ENCODE measurements at places on chromosomes 7 and 10.

- no peak for DNase-seq
Measured at GRCh38 chr7:151308256-151308655, 33.4 kb upstream of the NUB1 start.

DNA sequence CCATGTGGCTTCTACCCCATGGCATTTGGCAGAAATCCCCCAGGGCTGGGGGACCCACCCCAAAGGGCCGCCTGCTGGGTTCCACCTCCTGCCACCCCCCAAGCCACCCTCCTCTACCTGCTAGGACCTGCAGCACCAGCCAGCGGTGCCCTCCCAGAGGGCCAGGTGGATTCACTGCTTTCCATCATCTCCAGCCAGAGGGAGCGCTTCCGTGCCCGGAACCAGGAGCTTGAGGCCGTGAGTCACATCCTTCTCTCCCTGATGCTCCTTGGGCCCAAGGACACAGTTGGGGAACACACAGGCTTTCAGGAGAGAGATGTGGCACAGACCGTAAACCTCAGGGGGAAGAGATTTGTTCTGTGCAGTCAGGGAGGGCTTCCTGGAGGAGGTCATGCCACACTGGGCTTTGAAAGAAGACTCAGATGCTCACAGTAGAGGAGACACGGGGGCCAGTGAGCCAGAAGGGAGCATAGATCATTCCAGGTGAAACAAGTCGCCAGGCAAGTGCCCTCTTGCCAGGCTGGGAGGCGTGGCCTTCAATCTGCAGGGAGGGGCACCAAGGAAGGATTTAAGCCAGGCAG, 11.5 kb upstream of the SH2B2 start:
- no peak for DNase-seq

DNA sequence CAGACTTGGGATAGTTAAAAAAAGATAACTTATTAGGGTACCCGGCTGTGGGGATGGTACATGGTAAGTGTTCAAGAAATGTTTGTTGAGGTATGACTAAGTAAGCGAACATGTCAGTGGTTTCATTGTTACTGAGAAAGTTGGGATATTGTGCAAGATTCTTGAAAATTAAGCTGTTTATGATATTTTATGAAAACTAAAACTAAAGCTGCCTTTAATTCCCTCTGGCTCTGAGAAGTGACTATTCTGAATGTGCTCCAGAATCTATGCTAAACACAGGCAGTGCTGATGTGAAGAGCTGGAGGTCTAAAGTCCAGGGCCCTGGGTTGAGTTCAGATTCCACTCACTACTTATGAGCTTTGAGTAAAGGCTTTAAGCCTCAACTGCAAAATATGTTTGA, 72.9 kb downstream of the AOAH start:
- no peak for DNase-seq

GRCh38 chr10:488081-488932, 201.2 kb downstream of the DIP2C start:
- DNase-seq, result no peak

DNA sequence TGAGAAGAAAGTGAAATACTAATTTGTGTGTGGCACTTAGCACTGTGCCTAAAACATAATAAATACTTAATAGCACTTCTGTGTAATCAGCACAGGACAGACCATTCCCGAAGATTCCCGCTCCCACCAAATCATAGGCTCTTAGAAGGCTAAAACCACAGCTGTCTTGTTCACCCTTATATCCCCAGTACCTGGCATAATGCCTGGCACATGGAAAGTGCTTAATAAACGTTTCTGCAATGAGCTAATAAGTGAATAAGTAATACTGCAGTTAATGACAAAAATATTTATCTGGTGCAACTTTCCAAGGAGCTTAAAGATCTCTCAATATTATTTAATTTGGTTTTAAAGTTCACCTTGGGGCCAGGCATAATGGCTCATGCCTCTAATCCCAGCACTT, 43.2 kb downstream of the MTURN start:
- DNase-seq, result no peak

DNA sequence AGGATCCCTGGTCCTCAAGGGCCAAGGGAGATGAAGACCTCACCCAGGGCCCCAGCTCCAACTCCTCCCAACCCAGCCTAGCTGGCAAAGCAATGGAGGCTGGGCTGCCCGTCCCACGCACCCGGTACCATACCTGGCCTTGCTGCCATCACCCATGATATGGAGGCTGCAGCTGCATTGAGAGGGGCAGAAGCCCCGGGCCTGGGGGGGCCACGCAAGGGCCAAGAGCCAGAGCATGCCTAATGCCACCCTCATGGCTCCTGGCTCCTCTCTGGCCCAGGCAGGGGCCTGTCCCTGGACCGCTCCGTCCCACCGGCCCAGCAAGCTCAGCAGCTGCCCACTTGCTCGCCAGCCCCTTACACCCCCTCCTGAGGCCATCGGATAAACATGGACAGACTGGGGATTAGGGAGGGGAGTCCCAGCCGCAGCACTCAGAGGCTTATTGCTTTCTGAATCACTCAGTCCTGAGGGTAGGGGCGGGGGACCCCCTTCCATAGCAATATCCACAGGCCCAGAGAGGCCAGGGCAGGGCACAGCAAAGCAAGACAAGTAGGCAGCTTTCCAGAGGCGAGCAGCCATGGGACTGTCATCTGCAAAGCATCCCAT, at the start of gene LRIT1:
Gene LRIT1, minus strand, starts transcription at position 362 of the 606 bp plus-strand sequence. Its CDS starts 107 bp downstream, at position 255.
- no peak for DNase-seq

DNA sequence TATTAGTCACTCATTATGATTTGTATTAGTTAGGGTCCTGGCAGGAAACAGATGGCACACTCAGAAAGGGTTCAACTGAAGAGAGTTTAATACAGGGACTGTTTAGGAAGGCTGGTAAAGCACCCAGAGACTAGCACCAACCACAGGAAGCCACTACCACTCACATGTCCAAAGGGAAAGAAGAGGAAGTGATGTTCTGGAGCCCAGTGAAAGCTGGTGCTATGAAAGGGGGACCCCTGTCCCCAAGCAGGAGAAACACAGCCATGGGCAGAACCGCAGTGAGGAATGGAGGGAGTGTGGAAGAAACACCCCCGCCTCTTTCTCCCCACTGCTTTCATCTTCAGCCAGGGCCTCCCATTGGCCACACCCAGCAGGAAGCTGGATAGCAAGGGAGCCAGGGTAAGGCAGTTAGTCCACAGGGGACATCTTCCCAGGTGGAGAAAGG, 3.2 kb upstream of the VSIR start:
- no peak for DNase-seq

- DNase-seq, result no peak
Measured at GRCh38 chr10:11074536-11075267, 57.0 kb downstream of the CELF2 start.

DNA sequence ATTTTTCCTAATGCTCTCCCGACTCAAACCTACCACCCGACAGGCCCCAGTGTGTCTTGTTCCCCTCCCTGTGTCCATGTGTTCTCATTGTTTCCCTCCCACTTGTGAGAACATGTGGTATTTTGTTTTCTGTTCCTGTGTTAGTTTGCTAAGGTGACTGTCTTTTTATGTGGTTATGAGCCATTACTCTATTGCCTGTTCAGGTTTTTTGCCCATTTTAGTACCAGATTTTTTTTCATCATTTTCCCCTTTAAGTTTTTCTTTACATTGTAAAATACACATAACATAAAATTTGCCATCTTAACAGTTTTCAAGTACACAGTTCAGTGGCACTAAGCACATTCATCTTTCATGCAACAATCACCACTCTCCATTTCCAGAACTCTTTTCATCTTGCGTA, 133.5 kb downstream of the GPR158 start:
- DNase-seq, result no peak

DNA sequence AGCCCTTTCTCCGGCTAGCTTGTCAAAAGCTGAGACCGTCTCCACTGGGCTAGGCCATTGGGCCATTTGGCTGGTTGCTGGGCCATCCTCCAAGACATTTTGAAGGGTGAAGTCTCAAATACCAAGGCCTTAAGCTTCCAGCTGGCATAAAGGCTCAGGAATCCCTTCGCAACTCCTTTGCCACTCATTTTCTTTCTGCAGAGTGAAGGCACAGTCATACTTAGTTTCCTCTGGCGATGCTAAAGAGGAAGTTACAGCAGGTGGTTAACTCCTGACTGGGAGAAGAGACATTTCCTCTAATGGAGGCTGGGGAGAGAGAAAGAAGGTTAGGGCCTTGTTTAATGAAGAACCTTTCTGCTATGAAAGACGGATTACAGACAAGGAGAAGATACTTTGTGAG, 4.8 kb upstream of the REPIN1 start:
- DNase-seq, result no peak

DNA sequence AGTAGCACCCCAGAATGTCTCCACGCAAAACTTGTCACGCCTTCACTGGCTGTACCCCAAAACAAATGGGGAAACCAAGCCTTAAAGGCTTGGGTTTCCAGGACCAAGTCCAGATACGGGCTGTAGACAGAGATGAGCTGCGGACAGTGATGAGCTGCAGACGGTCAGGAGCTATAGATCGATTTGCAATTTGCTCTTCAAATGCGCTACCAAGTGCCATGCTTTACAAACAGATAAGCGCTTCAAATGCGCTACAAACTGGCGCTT, 658 bp upstream of the SGCE start:
- DNase-seq, result no peak

- no peak for DNase-seq
Measured at GRCh38 chr7:130930681-130931080, 196.7 kb upstream of the KLF14 start.

GRCh38 chr7:34453150-34453549, 204.9 kb upstream of the NPSR1 start:
- DNase-seq, result no peak

- no peak for DNase-seq
Measured at GRCh38 chr7:98278936-98279335, 2.5 kb upstream of the BRI3 start.

GRCh38 chr7:141785706-141786552, 4.1 kb upstream of the TAS2R5 start:
- no peak for DNase-seq

DNA sequence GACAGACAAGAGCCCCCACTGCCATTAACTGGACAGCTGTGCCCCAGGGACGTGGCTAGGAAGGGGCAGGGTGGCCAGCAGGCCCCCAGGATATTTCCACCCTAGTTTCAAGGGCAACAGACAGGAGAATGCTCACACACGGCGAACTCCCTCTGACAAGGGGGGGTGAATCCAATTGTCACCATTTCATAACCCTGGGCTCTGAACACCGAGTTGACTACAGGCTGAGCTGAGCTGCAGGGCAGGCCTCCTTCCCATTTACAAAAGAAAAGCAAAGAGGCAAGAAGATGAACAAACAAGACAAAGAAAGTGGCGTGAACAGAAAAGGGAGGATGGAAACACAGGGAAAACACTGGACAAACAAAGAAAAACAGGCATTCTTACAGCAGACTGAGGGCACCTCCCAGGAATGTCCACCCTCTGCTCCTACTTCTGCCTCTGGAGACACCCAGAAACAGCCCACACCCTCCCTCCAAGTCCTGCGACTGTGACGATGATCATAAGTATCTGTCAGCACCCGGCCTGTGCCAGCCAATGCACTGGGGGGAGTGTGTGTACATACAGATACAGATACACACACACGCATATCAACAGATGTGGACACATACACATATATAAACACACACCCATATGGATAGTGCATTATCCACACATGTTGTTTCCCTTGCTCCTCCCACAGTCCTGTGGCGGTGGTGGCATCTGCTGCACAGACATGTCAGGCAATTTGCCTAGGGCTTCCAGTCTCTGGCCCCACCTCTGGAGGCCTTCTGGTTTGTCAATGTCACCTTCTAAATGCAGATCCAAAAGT, 66.2 kb downstream of the FAM53B start:
- DNase-seq, result no peak

DNA sequence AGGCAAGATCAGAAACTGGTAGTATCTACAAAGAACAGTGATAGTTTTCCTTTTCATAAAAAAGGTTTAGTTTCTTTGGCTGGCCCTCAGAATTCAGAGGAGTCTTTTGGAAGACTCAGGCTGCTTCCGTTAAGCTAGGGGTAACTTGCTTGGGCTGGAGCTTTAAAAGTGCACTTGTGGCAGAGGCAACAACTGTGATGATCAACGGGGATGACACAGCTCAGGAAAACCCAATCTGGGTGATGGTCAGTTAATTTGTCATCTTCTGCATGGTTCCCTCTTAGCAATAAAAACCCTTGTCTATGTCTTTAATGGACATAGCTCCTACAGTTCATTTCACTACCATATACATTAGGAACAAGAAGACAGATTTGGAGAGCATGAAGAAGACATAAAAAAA, 46.7 kb downstream of the SGMS1 start:
- DNase-seq, result no peak

GRCh38 chr7:45092100-45092930, 3.5 kb upstream of the NACAD start:
- DNase-seq, result no peak

DNA sequence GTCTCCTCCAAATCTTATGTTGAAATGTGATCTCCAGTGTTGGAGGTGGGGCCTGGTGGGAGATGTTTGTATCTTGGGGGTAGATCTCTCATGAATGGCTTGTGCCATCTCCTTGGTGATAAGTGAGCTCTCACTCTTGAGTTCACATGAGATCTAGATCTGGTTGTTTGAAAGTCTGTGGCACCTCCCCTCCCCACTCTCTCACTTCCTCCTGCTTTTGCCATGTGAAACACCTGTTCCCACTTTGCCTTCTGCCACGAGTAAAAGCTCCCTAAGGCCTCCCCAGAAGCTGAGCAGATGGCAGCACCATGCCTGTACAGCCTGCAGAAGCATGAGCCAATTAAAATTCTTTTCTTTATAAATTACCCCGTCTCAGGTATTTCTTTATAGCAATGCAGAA, 23.5 kb downstream of the TMEM229A start:
- no peak for DNase-seq

- no peak for DNase-seq
Measured at GRCh38 chr7:101134399-101134980, 7.6 kb downstream of the SERPINE1 start.

- no peak for DNase-seq
Measured at GRCh38 chr10:114616516-114616915, 41.6 kb downstream of the ABLIM1 start.

GRCh38 chr7:87564296-87564963, 36.3 kb downstream of the ABCB1 start:
- DNase-seq, result no peak

GRCh38 chr7:5222841-5223411, 32.9 kb downstream of the WIPI2 start:
- DNase-seq, result no peak

DNA sequence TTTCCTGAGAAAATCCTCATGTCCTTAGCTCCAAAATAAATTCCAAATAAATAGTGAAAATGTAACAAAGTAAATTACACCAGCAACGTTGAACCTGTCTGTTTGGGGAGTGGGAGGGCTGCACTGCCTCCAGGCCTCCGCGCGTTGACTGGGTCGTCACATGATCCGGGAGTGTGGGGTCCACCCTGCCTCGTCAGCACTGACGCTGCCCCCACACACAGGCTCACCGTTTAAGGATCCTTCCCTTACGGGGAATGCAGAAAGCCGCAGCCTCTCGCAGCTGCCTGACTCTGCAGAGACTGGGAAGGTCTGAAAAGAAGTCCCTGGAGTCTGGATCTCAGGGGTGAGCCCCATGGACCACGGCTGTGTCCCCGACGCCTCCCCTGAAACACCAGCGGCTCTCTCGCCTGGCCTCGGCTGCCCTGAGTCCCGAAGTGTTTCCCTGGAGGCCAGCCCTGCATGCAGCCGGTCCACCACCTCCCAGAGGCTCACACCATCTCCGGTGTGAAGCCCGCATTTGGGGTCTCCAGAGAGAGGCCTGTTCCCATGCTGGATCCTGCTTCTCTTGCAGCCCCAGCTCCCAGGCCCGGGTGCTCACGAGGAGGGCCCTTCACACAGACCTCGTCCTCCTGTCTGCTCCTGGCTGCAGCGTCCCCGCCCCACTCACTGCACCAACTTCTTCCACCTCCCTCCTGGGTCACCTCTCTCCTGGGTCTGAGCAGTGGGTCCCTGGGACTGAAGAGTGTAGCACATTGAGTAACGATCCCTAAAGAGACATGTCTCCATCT, 49.5 kb upstream of the ADGRA1 start:
- DNase-seq, result no peak
